ENCODE measurements at places on chromosomes 4 and X. TPM values are rescaled to one million over a fixed set of nuclear protein-coding genes. Genes with fewer than 3 reads are reported as not detected.

The NHSL2 gene
- polyA plus RNA-seq = 11.6 TPM

The TLL1 gene
- polyA plus RNA-seq = 2.0 TPM

The TRPC3 gene
- polyA plus RNA-seq = 2.2 TPM

The GATA1 gene
- 0.48 TPM for polyA plus RNA-seq

The GAB3 gene
- polyA plus RNA-seq = 2.5 TPM

The SLC10A6 gene
- polyA plus RNA-seq = 0.30 TPM

The CT45A3 gene
- not detected for polyA plus RNA-seq

The GPR34 gene
- 5.4 TPM for polyA plus RNA-seq

The MID2 gene
- 11.6 TPM for polyA plus RNA-seq

The XK gene
- 1.1 TPM for polyA plus RNA-seq

The USP26 gene
- polyA plus RNA-seq = not detected

The DHX15 gene
- 290 TPM for polyA plus RNA-seq

The HTN3 gene
- not detected for polyA plus RNA-seq

DNA sequence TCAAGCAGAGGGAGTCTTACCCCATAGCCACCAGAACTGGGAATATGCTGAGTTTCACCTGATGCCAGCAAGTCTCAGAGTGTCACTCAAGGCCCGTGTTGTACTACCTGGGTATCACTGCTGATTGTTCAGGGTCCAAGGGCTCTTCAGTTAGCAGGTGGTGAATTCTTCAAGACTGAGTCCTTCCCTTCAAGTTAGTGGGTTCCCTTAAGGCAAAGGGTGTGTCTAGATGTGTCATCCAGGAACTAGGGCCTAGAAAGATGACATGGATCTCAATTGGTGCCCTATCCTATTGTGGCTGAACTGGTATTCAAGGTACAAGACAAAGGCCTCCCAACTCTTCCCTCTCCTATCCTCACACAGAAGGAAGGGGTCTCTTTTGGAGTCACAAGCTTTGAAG is 159.9 kb upstream of the DIPK2B start:
- no peak for DNase-seq

DNA sequence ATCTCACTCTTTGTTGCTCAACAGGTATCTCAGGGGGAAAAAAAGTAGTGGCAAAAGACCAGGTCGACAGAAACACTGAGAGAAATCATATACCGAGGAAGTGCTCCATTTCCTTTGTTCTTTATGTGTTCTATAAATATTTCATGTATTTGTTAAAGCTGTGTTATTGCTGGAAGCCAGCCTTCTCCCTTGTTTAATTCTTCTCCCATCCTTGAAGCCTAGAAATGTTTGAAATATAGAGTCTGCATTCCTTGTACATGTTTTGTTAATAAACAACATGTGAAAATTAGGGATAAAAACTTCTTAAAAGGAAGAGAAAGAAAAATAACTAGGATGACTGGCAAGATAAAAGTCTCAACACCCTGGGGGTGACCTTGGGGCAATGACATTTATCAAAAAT is 186.2 kb downstream of the ANKRD50 start:
- peak; percentile 41 for DNase-seq

GRCh38 chr4:11496351-11496829 is 67.7 kb upstream of the HS3ST1 start:
- DNase-seq = no peak

GRCh38 chr4:147944249-147944648 is 212.4 kb downstream of the ARHGAP10 start:
- no peak for DNase-seq

DNA sequence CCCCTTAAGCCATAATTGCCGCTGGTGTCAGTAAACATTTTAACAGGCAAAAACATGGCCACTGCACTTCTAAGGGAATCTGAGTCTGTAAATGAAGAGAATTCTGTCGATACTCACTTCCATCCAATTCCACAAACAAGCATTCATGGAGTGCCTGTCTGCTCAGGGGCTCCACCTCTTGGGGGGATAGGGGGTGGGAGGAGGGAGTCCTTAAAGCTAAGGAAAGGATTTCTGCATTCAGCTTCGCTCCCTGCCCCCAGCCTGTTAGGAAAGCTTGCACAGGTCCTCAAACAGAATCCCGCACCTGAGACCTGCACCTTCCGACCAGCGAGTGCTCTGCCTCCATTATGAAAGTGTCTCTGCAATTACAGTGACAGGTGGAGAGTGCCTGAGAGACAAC is 130.2 kb upstream of the KIT start:
- DNase-seq = no peak

GRCh38 chrX:153966841-153967535 is 4.6 kb downstream of the HCFC1 start:
- no peak for DNase-seq

DNA sequence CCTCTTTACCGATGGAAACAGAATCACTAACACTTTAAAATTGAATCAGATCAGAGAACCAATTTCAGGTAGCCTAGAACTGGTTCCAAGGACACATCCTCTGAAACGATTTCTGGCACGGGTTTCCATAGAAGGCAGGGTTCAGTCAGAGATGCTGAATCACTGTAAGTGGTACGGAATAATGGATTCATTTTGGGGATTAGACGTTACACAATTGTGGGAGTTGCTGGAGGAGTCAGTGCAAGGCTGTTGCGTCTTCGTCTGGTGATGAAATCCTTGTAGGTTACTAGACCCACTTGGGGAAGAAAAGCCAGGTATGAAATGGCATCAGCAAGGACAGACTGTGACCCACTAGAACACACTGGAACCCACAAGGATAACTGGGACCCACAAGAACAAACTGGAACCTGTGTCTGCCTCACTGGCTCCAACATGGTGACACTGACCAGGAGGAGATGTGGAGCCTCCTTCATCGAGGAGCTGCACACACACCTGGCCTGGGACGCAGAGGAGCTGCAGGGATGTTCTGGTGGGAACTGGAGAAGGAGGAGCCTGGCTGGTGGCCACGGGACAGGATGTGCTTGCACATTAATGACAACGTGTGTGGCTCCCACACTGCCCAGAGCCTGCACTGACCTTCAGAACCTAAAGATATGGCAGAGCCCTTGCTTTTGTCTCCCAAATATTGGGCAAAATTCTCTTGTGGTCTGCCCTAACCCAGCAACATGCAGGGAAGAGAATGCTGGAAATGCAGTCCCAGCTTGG is 105.1 kb downstream of the TRAPPC11 start:
- no peak for DNase-seq

- no peak for DNase-seq
Observed at GRCh38 chrX:71184803-71185495, 38.1 kb upstream of the GJB1 start.

- DNase-seq = no peak
Observed at GRCh38 chr4:8555716-8556115, 24.5 kb upstream of the GPR78 start.

- no peak for DNase-seq
Observed at GRCh38 chrX:30302956-30303355, 6.2 kb downstream of the NR0B1 start.

DNA sequence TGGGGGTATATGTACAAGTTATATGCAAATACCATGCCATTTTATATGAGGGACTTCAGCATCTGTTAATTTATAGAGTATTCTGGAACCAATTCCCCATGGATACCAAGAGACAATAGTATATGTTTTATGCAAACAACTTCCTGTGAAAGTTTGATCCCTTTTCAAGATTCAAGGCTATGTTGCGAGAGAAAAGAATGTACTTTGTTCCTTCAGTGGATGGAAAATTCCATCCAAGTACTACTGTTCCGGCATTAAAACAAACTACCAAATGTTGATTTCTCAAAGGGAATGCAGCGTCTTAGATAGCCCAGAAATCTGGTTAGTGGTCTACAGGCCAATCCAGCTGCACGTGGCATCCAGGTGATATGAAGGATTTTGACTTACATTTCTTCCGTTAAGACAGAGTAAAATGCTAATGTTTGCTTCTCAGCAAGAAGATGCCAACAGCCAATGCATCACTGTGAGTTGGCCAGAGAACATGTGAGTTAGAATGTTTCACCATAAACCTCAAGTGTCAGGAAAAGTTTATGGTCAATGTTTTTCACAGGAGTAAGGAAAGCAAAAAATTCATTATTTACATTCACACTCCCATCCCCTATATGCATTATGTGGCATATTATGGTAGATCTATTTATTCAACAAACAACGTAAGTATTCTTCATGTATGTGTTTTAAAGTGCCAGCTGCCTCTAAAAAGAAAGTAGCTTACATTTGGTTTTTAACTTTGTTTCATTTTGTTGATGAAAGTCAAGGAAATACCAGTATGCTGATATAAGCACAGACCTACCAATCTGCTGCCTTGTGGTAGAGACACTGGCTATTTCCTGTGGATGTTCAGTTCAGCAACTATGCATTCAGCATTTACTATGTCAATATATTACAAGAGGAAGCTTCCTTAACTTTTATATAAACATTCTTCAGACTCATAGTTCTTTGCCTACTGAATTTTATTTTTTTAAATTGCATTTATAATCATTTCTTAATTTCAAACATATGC is 44.4 kb downstream of the METTL14 start:
- DNase-seq = no peak

- DNase-seq = peak; percentile 35
Observed at GRCh38 chr4:144787365-144788258, 141.7 kb downstream of the HHIP start.

DNA sequence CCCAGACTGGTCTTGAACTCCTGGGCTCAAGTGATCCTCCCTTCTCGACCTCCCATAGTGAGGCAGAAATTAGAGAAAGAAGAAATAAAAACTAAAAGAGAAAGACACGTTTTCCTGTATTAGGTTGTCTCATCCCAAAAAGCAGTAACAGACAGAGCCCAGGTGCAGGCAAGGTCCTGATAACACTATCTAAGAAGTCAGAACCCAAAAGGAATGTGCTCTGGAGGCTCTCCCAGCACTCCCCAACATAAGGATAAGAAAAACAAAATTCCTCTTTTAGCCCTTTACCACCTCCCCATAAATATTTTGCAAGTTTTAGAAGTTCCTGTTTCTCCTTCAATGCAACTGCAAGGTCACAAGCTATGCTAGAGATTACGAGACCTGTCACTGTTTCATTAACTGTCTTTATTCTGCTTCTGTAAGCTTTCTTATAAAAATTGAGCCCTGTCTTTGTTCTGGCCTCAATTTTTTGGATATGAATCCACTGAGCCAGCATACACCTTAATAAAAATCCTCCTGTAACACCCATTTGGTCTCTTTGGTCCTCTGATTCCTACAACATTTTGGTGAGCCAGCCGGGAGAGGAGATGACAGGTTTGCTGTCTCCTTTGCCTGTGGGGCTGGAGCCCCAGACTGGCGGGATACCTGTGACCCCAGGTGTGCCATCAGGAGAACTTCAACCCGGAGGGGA is 25.9 kb downstream of the LIAS start:
- no peak for DNase-seq

- DNase-seq = no peak
Observed at GRCh38 chr4:129037093-129037492, 56.2 kb downstream of the SCLT1 start.

- DNase-seq = no peak
Observed at GRCh38 chr4:67922697-67923096, 38.9 kb upstream of the TMPRSS11D start.

- no peak for DNase-seq
Observed at GRCh38 chr4:128768373-128768996, 41.0 kb upstream of the JADE1 start.

GRCh38 chrX:39726771-39727170 is 371.0 kb downstream of the BCOR start:
- peak; percentile 44 for DNase-seq

- DNase-seq = no peak
Observed at GRCh38 chr4:147981305-147981704, 249.4 kb downstream of the ARHGAP10 start.

GRCh38 chr4:36332782-36333131 is 51.3 kb downstream of the DTHD1 start:
- DNase-seq = no peak

GRCh38 chrX:69996113-69996468 is 53.6 kb downstream of the AWAT2 start:
- DNase-seq = no peak

DNA sequence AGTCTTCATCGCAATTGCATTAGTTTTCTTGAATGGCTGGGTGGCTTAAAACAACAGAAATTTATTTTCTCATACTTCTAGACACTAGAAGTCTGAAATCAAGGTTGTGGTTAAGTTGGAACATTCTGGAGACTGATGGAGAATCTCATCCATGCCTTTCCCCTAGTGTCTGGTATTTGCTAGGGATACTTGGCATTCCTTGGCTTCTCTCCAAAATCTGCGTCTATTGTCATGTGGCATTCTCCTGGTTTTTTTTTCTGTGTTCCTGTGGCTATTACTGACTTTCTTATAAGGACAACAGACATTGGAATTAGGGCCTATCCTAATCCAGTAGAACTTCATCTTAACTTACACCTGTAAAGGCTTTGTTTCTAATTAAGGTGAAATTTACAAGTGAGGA is 272.8 kb upstream of the EPHA5 start:
- peak; percentile 1 for DNase-seq

- no peak for DNase-seq
Observed at GRCh38 chr4:153427363-153428071, 38.6 kb upstream of the TMEM131L start.

DNA sequence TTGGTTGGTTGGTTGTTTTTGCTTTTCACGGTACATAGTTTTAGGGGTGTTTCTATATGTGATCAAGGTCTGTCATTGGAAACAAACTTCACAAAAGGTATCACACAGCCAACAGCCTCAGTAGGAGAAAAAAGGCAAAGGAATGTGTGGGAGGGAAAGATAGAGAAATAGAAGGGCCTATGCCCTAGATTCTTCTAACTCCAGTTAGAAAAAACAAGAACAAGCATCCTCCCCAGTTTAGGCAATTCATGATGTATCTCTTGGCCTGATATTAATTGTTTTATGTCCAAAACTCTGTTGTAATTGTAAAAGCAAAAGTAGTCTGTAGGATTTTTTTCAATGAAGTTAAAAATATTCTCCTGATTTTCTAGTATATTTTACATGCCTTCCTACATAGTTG is 192.4 kb upstream of the EDNRA start:
- DNase-seq = no peak

DNA sequence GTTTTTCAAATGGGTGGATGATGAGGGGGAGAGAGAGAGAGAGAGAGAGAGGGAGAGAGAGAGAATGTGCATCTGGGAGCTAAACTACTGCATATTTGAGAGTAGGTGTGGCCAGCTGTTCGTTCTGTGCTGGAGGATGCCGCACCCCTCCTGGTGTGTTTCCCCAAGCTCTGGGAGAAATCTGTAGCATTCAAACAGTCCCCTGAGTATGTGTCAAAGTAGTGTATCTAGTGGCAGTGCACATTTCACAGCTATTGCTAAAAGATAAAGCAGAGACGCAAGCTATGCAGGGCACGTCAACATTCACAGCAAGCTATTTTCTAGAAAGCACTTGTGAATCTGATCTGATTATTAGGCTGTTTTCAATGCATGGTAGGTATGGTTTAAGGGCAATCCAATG is 83.5 kb upstream of the LIMCH1 start:
- DNase-seq = no peak

DNA sequence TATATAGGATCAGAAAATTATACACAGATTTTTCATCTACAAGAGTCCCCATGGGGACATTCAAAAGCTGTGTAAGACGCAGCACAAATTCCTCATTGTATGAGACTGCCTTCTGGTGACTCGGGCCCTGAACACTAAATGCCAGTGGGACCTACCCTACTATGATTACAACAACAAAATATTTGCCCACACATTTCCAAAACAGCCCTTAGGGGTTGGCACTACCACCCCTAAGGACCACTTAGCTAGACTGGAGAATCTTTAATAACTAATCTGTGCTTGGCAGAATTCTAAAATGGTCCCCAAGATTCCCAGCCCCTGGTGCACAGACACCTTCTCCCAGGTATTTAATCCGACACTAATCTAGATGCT is 29.1 kb downstream of the UCHL1 start:
- DNase-seq = no peak
